ENCODE measurements at places on chromosomes 7 and 10. TPM values are rescaled to one million over a fixed set of nuclear protein-coding genes. Genes with fewer than 3 reads are reported as not detected.

Gene LLCFC1
- total RNA-seq, result not detected

DNA sequence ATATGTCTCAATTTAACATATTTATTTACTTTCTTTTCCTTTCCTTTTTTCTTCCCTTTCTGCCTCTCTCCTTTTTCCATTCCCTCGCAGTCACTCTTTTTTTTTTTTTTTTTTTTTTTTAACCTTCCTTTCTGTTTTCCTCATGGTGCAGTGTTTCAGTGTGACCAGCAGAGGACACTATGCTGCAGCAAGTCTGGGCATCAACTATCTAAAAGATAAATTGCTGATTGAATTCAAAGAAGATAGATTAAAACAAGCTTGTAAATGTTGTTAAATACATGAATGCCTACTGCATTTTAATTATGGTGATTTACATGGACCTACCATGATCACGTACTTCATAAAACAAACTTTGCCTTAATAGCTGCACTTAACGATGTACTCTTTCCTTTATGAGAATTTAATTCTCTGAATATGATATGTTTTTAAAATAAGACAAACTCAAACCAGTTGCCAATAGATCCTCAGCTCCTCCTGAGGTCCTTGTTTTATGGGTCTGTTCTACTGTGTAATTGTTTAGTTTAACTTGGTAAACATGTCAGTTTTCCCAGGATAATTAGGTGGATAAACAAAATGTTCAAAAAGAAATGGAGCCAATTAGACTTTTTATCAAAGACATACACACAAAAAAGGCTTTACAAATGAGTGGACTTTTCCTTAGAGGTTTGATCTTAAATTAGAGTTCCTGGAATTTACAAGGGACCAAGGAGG is 101.0 kb upstream of the AGR3 start:
- DNase-seq, result no peak

GRCh38 chr7:1922071-1922869 is 252.2 kb downstream of the ELFN1 start:
- no peak for DNase-seq

GRCh38 chr7:34163956-34164355 is 258.6 kb downstream of the BMPER start:
- no peak for DNase-seq

DNA sequence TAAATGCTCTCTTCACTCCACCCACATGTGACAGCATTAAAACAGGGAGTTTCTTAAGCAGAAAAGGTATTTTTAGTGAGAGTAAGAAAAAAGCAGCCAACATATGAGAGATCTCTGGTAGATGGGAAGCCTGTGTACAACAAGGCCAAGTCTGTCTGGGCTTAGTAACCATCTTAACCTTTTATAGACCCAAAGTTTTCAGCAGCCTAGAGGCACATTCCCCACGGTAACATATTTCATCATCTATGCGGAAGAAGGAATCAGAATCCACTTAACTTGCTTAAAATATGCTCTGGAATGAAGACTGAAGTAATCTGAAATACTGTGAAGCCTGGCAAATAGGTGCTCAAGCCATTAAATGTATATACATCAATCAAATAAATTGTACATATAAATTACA is 127.8 kb downstream of the RAPGEF5 start:
- DNase-seq, result no peak

DNA sequence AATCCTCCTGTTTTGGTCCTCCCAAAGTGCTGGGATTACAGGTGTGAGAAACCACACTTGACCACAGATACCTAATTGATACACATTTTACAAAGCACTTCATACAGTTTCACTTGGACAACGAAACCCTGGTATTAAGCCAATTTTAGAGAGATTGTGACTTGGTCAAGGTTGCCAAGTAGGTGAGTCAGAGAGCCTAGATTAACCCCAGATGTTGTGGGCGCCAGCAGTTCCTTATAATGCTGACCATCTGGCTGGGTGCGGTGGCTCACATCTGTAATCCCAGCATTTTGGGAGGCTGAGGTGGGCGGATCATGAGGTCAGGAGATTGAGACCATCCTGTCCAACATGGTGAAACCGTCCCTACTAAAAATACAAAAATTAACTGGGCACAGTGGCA is 4.9 kb upstream of the PHKG1 start:
- no peak for DNase-seq

- no peak for DNase-seq
These were observed 236.6 kb upstream of the GRB10 start for GRCh38 chr7:51019191-51019844.

DNA sequence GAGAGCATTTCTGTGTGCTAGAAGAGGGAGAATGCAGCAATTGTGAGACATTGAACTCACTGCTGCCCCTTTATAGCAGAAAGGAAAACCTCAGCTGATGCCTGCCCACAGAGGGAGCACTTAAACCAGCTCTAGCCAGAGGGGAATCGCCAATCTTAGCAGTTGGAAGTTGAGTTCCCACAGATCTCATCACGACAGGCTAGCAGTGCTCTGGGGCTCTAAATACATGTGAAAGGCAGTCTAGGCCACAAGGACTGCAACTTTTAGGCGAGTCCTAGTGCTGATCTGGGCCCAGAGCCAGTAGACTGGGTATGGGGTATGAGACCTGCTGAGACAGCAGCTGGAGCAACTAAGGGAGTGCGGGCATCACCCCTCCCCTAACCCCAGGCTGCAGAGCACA is 25.2 kb upstream of the PRR15 start:
- DNase-seq, result no peak

Gene AKR1C1
- 0.31 TPM for total RNA-seq

GRCh38 chr7:77335581-77335980 is 80.6 kb downstream of the GSAP start:
- DNase-seq, result no peak

GRCh38 chr10:10490581-10490980 is 527.1 kb upstream of the CELF2 start:
- DNase-seq, result no peak

Gene SLC26A3
- 0.36 TPM for total RNA-seq

DNA sequence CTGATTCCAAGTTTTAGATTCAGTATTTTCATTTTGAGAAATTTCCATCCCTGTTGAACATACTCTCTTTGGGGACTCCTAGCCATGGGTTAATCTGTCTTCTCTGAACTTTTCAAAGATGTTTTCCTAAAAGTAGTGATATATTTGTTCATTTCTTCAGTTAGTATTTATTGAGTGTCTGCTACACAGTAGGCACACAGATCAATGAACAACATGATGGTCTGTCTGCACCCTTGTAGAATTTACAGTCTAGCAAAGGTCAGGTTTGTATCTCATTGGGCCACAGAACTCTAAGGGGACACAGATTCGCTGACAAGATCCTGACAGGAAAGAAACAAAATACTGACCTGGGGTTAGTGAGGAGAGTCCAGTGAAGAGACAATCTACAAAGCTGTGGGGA is 42.2 kb upstream of the PAPSS2 start:
- DNase-seq, result no peak

GRCh38 chr10:24645784-24646183 is 77.9 kb downstream of the ARHGAP21 start:
- peak; percentile 20 for DNase-seq

GRCh38 chr10:88111294-88111693 is 247.9 kb downstream of the PTEN start:
- no peak for DNase-seq

DNA sequence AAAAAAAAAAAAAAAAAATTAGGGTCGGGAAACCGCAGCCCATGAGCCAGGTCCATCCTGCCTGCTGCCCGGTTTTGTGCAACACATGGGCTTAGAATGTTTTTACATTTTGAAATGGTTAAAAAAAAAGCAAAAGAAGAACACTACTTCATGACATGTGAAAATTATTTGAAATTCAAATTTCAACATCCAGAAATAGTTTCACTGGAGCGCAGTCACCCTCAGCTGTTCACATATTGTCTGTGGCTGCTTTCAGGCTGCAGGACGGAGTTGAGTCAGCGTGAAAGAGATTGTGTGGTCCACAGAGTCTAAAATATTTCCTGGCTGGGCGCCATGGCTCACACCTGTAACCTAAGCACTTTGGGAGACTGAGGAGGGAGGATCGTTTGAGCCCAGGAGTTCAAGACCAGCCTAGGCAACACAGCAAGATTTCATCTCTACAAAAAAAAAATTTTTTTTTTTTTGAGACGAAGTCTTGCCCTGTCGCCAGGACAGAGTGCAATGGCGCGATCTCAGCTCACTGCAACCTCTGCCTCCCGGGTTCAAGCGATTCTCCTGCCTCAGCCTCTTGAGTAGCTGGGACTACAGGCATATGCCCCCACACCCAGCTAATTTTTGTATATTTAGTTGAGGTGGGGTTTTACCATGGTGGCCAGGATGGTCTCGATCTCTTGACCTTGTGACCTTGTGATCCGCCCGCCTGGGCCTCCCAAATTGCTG is 63.9 kb upstream of the ECHDC3 start:
- no peak for DNase-seq

DNA sequence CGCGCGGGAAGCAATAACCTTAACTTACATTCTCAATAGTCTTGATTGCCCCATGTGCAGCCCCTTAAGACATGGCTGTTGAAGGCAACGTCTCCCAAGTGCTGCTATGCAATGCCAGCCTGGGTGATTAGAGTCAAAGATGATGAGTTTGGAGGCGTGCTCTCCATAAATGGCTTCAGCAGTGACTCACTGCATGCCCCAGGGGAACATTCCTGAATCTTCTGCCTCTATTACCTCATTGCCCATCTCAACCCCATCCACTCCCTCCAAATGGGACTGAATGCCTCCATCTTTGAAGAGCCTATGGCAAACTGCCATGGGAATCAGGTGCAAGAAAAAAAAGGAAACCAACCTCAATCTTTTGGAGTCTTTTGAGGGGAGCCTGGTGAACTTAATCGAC is 282.8 kb downstream of the SNX10 start:
- no peak for DNase-seq

GRCh38 chr10:121337427-121337826 is 260.8 kb downstream of the FGFR2 start:
- DNase-seq, result no peak

GRCh38 chr7:132394283-132395198 is 181.7 kb downstream of the PLXNA4 start:
- no peak for DNase-seq

- no peak for DNase-seq
These were observed 103.9 kb downstream of the TNS3 start for GRCh38 chr7:47478017-47478344.

Gene SDK1
- 47.4 TPM for total RNA-seq

- no peak for DNase-seq
These were observed 41.4 kb downstream of the CAMK1D start for GRCh38 chr10:12390733-12391132.
